ENCODE measurements at places on chromosomes 16 and 17.

DNA sequence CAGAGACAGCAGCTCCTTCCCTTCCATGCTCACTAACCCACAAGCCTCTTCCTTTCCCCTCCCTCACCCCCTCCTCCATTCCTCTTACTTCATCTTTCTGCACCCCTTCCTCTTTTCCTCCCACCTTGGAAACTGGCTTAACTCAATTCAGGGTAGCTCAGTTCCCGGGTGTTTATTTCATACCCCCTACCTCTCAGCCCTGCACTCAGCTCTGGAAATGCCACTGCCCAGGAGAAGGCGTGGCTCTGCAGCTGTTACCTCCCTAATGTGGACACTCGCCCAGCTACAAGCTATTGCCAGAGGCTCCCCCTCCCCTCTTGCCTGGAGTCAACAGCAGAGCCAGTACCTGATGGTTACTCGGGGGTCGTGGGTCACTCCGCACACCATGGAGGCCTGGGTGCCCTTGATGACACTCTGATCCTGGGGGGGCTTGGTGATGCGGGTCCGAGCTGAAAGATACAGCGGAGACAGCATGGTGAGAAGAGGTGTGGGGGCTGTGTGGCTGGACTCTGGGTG, 118.4 kb upstream of the CDC42EP4 start:
- no peak for DNase-seq

DNA sequence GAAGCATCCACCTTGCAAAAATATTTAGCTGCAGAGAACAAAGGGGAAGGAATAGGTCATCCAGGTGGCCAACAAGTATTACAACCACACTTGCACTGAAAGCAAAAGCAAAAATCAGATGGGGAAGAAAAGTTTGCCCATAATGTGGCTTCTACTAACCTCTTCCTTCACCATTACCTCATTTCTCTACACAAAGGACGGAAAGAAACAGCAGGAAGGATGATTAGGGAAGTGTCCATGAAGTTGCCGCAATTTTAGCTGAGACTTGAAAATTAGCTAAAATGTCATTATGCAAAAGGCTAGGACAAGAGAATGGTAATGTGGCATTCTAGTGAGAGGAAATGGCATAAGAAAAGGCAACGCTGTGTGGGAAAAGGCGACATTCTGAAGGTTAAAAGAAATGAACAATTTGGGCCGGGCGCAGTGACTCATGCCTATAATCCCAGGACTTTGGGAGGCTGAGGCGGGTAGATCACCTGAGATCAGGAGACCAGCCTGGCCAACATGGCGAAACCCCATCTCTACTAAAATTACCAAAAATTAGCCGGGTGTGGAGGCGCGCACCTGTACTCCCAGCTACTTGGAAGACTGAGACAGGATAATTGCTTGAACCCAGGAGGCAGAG, 13.7 kb downstream of the KANSL1 start:
- no peak for DNase-seq

DNA sequence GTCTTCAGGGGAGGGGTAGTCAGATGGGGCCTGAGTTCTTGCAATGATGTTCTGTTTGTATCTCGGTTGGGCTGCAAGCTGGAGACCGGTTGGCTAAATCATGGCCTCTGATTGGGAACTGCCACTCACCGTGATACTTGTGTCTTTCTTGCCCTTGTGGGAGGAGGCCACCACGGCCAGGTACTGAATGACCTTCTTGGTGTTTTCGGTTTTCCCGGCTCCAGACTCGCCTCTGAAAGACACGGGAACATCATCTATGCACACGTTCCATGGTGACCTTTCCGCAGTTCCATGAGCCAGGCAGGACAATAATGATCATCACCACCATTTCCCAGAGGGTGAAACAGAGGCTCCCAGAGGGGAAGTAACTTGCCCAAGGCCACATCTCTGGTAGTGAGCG, 70.3 kb downstream of the MYH11 start:
- no peak for DNase-seq

- no peak for DNase-seq
Measured at GRCh38 chr16:27579087-27579980, 29.4 kb downstream of the KATNIP start.

- DNase-seq, result no peak
Measured at GRCh38 chr17:57285701-57286100, 29.4 kb downstream of the MSI2 start.

DNA sequence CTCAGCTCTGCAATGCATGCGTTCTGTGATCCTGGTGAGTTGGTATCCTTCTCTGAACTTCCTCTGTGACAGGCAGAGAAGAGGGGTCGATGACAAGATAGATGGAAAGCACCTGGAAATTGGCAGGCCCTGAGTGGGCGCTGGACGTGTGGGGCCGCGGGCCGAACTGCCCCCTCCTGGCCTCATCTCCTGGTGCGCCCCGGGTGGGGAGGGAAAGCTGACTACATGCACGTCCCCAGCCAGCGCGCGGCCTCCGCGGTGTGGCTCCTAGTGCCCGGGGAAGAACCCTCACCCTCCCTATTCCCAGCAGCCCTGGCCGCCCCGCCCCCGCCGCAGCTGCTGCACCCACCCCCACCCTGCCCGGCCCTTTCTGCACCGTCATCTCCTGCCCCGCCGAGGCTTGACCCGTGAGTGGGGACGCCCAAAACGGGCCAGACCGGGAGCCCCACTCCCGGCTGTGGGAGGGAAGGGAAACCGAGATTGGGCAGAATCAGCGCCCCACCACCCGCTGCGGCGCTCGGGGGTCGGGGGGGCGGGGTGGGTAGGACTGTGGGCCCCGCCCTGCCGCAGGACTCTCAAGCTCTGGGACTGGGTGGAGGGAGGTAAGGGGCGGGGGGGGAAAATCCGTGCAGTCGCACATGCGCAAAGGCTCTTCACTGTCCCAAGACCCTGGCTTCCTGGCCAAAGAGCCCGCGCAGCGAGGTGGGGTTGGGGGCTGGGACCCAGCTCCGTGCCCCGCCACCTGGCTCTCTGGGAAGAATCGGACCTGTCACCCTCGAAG, at the start of gene NOL3:
Gene NOL3, plus strand, starts transcription at position 371 of the 781 bp plus-strand sequence.
- DNase-seq, result no peak

DNA sequence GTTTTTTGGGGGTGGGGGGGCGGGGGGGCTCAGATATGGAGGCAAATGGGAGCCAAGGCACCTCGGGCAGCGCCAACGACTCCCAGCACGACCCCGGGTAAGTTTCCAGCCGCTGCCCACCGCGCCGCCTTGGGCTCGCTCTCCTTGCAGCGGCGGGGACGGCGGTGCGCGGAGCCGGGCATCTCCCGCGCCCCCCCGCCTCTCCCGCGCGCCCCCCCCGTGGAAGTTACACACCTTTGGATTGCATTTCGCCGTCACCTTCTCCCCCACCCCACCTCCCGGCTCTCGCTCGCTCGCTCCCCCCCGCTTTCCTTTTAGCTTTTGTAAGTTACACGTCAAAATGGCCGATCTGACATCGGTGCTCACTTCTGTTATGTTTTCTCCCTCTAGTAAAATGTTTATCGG, 387 bp downstream of the MSI2 start:
- no peak for DNase-seq

GRCh38 chr16:11060364-11060763, 116.0 kb downstream of the CLEC16A start:
- DNase-seq, result no peak

GRCh38 chr16:3952737-3953131, 72.2 kb upstream of the CREBBP start:
- no peak for DNase-seq

DNA sequence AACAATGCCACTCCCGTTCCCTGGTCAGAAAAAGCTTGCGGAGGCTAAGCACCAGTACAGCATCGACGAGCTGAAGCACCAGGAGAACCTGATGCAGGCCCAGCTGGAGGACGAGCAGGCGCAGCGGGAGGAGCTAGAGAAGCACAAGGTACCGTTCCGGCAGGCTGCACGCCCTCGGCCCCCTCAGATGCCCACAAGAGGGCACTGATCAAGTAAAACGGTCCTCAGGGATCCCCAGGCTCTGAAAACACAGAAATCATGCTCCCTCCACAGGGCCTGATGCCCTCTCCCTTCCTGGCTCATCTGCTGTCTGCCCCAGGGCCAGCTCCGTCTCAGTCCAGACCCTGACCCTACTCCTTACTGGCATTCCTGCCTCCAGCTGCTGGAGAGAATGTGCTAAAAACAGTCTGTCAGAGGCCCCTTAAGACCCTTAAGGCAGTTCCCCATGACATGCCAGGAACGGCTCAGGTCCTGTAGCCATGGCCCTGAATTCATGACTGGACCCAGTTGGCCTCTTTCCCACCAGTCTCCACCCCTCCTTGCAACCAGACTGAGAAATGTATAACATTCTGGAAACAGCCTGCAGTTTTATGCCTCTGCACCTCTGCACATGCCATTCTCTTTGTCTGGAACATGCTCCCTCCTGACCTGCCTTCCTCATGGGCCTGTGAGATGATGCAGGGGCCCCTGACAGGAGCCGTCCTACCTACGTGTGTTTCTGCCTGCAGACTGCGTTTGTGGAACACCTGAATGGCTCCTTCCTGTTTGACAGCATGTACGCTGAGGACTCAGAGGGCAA, 21.8 kb downstream of the DRC3 start:
- DNase-seq, result no peak

Measured in stimulated activated CD4-positive, alpha-beta T cell treated with anti-CD3 and anti-CD28 coated beads, Interleukin-12 subunit alpha, Interleukin-12 subunit beta, amount 100 ng/mL, for 48 hours (primary cell).